ENCODE measurements at places on chromosomes 5 and 9.

DNA sequence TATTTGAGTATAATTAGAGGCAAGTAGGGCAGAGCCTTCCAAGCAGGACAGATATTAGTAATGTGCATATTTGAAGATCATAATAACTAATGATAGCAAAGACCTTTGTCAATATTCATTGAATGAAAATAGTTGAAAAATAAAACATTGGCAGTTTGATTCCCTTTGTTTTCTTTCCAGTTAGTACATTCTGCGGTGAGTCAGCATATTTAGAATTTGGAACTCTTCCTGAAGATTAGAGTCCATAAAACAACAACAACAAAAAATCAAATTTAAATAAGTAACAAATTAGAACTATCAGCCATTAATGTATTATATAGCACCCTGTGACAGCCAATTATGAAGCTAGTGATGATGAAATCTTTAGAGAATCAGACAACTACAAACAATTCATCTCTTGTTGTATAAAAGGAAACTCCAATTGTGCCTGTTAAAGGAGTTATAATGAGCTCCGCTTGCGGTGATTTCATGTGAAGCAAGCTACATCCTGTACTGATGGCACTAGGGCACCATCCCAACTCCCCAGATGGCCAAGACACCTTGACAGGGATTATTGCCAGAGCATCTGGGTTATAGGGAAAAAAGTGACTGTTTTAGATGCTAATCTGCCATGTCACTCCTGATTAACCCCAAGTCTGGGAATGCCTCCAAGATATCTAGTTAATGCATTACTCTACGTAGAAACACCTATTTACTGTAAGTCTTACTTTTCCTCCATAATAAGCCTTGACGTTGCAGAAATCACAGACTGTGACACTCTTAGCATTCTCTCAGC is 6.8 kb downstream of the IFNA8 start:
- DNase-seq: peak; percentile 21

DNA sequence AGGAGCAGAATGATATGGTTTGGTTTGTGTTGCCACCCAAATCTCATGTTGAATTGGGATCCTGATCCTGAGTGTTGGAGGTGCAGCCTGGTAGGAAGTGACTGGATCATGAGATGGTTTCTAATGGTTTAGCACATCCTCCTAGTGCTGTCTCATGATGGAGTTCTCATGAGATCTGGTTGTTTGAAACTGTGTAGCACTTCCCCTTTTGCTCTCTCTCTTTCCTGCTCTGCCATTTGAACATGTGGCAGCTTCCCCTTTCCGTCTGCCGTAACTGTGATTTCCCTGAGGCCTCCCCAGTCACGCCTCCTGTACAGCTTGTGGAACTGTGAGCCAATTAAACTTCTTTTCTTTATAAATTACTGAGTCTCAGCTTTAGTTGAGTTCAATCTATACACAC is 756.8 kb upstream of the CDH6 start:
- DNase-seq: no peak

GRCh38 chr5:180825768-180826525 is 23.3 kb upstream of the MGAT1 start:
- peak; percentile 86 for DNase-seq

DNA sequence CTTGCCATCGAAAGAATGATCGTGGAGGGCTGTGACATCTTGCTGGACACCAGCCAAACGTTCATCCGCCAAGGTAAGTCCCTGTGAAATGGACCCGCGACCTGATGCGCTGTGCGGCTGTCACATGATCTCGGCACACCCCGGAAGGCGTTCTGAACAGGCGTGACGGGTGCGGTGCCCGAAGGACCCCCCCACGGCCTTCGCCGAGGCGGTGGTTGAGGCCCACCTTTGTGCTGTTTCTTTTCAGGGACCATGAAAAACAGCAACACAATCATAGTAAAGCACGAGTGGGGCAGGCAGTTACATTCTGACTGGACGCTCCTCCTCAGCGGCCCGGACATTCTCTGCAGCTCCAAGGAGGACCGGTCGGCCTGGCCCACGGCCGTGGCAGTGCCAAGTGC is 126.7 kb downstream of the RASGRF2 start:
- DNase-seq: no peak

DNA sequence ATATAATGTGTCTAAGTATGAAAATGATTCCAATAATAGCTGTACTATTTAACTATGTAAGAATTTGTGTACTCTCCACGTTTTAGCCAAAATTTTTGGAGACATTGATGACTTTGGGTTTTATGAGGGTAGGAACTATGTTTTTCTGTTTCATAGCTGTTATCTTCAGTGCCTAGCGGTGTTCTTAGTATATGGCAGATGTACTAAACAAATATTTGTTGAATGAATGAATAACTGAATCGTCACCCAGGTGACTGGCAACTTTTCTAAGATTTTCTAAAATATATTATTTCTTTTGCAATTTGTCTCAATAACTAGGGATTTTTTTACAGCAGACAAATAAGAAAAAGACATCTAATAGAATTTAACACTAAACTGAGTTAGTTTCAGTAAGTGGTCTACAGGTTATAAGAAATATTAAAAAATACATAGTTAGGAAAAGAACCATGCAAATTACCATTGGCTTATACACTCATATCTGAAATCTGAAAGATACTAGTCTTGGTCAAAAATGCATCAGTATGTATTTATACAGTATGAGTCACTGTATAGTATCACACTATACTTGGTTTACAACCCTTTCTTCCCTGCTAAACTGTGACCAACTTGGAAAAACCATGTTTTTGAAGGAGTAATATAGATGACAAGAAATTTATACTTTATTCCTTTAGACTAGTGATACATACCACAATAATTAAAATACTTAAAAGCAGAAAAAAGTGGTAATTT is 10.5 kb upstream of the ERCC6L2 start:
- no peak for DNase-seq

GRCh38 chr9:20512106-20512505 is 110.2 kb downstream of the MLLT3 start:
- DNase-seq: peak; percentile 42

DNA sequence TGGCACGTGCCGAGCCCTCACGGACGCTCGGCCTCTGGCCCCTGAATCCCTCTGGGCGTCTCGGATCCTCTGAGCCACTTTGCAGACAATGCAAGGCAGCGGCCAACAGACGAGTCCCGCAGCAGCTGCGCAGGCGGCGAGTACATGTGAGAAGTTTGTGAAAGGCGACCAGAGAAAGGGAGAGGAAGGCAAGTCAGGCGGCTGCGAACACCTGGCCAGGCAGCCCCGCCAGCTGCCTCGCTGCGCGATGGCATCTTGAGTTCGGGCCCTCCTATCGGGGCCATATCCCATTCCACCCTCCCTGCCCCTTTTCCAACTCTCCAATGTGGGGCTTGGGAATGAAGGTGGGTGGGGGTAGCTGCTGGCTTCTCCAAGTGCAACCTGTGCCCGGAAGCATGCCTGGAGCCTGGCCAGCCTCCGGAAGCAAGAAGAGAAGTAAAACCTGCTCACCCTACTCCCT is 4.5 kb upstream of the POU4F3 start:
- DNase-seq: no peak

DNA sequence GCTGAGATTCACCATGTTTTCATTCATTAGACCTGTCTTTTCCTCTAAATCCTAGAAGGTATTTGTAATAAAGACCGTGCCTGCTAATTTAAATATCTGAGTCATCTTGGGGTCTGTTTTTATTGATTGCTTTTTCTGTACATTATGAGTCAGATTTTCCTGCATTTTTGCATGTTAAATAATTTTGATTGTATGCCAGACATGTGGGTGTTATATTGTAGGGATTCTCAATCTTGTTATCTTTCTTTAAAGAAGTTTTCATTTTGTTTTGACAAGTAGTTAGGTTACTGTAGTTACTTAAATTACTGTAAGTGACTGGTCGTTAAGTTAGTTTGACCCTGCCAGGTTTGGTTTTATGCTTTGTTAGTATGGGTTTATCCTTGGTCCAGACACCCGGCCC is 35.1 kb downstream of the EXOSC2 start:
- peak; percentile 68 for DNase-seq

- DNase-seq: no peak
Observed at GRCh38 chr9:26891726-26892125, 876 bp downstream of the CAAP1 start.

DNA sequence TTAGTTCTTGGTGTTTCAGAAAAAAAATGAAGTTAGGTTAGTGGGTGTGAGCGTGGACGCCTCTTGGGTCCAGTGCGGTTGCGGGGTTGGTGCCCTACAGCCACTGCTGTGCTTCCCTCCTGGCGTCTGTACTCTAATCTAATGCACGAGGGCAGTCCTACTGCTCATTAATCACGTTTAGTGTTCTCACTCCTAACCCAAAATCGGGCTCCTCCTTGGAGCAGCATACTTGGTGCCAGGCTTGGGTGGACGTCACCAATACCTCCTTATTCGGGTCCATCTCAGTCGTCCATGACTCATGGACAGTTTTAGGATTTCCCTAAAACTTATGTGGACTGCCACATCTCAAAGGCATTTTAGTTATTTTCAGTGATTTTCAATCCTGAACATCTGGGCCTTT is 41.6 kb downstream of the TRIO start:
- peak; percentile 61 for DNase-seq

GRCh38 chr9:108779551-108780325 is 76.0 kb downstream of the ACTL7B start:
- DNase-seq: no peak

GRCh38 chr5:178227138-178227659 is 5.4 kb downstream of the PHYKPL start:
- DNase-seq: peak; percentile 61

- no peak for DNase-seq
Observed at GRCh38 chr5:54401515-54401914, 54.0 kb upstream of the HSPB3 start.
